ENCODE measurements at places on chromosomes 7 and 10.

GRCh38 chr7:91374321-91374989, 110.2 kb downstream of the FZD1 start:
- DNase-seq = no peak

- no peak for DNase-seq
These were observed 38.2 kb downstream of the HK1 start for GRCh38 chr10:69316313-69317059.

- no peak for DNase-seq
These were observed 94.2 kb upstream of the ABCB5 start for GRCh38 chr7:20521243-20521642.

DNA sequence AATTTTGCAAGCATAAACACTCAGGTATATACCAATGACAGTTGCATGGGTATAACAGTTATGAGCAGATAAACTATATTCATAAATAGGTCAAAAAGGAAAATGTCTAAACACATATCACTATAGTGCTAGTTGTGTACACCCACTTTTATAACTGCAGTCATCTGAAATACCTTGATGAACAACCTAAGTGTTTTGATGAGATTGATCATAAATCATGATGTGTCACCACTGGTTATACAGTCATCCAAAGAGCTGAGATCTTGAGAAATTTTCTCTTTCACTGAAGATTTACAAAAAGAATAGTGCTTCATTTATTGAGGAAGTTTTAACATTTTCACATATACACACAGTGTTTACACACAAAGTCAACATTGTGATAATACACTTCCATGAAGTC, 78.6 kb upstream of the SLC25A13 start:
- DNase-seq = no peak

DNA sequence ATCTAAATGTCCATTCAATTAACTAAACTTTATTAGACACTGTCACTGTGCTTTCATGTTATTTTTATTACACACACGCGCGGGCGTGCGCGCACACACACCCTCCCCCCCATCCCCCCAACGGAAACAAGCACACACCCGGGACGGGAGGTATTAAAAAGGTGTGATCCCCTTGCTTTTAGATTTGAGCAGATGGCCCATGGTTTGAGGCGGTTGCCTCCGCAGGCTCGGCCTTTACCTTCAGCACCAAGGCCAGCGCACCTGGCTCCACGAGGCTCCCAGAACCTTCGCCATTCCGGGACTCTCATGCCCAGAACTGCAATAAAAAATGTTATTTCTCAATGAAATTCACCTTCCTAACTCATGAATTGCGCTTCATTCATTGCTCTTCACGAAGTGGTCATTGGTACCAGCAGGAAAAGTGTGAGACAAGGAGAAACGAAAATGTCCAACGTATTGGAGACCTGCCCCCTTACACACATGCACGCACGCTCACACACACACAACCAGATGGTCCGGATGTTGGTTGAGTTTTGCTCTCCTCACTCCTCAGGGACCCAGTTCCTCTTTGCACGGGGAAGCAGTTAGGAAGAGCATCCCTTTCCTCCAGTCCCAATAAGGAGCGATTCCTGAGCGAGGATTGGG, 20.8 kb upstream of the PTF1A start:
- DNase-seq = peak; percentile 76

DNA sequence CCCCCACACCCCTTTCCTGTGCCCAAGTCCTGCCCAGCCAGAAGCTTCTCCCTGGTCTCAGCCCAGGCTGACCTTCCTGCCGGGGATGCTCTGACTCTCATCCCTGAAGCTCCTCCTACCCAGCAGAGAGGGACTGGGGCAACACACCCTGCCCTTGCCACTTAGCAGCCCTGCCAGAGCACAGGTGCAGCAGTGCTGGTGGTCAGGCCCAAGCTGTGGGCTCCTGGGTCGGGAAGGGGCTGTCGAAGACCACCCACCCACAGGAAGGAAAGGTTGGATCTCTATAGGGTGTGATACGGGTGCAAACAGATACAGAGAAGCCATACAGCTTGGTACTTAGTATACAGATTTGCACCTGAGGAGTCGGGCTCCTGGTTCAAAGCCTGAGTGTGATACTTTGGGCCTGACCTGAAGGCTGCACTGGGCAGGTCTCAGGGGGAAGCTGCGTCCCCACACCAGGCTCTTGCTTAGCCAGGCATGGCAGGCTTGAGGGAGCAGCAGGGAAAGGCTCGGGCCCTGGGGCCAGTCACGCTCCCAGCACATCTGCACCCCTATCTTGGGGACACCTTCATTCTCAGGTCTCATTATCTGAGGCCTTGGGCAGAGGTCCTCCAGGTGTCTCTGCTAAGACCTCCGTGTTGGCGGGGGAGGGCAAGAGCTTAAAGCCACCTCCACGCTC, 47.3 kb downstream of the TCERG1L start:
- no peak for DNase-seq

GRCh38 chr7:141511676-141512396, 39.4 kb upstream of the AGK start:
- peak; percentile 34 for DNase-seq

GRCh38 chr7:27162561-27163287, 2.6 kb downstream of the HOXA9 start:
- DNase-seq = no peak

DNA sequence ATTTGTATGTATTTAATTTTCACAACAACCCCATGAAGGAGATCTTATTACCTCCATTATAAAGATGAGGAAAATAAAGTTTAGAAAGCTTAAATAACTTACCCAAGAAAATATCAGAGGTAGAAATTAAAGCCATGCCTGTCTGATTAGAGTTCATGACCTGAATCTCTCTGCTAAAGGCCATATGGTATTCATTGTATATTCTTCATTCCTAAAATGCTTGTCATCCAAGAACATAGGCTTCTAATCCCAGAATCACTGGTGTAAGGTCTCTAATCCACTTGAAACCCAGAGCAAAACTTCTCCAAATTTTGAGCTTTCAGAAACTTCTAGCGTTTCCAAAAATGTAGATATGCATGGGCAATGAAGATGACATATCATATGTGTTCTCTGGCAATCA, 72.3 kb upstream of the YAE1 start:
- DNase-seq = no peak

DNA sequence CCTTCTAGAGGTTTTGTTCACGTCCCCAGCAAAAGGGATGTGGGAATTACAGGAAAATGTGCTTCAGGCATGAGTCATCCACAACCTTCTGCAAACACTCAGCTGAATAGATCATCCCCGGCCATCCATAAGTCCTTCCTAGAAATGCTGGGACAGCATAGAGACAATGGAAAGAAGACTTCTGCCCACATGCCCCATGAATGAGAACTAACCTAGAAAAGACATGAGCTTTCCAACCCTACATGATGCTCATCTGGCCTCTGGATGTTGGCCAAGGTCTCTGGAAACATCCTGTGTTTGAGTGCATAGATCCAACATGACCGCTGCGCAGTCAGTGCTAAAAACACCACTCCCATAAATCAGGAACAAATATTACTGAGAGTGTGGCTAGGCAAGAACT, 277.5 kb downstream of the PLXNA4 start:
- DNase-seq = no peak

- DNase-seq = no peak
These were observed 19.0 kb downstream of the LDB1 start for GRCh38 chr10:102101152-102101551.

DNA sequence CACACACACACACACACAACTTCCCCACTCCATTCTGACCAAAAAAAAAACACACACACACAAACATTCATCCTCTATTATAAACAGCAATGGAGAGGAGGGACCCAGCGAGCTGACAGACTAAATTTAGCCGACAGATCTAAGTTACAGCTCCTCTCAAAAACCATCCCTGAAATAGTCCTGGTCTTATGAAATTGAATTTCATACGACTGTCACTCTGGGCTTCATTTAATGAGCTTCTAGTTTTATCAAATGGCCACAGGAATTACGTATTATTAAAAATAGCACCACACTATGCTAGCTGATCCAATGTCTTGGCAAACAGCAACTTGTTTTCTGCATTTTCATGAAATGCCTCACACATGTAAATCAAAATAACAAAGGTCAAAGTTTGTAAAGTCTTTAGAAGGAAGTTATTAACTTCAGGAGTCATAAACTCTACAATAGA, 131.3 kb upstream of the ASAH2 start:
- DNase-seq = no peak

Measured in renal pelvis (tissue), 12 donors.